Stimulated activated CD4-positive, alpha-beta T cell treated with anti-CD3 and anti-CD28 coated beads, Interleukin-4, amount 100 ng/mL, for 4 hours (primary cell): ENCODE measurements at places on chromosomes 11 and 22.

DNA sequence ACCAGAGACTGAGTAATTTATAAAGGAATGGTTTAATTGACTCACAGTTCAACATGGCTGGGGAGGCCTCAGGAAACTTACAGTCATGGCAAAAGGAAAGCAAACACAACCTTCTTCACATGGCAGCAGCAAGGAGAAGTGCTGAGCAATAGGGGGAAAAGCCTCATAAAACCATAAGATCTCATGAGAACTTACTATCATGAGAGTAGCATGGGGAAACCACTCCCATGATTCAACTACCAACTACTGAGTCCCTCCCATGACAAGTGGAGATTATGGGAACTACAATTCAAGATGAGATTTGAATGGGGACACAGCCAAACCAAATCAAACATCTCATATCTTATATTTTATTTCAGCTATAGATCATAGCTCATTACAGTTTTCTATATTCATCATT lies 33.0 kb downstream of the GRIA4 start:
- no peak for DNase-seq

DNA sequence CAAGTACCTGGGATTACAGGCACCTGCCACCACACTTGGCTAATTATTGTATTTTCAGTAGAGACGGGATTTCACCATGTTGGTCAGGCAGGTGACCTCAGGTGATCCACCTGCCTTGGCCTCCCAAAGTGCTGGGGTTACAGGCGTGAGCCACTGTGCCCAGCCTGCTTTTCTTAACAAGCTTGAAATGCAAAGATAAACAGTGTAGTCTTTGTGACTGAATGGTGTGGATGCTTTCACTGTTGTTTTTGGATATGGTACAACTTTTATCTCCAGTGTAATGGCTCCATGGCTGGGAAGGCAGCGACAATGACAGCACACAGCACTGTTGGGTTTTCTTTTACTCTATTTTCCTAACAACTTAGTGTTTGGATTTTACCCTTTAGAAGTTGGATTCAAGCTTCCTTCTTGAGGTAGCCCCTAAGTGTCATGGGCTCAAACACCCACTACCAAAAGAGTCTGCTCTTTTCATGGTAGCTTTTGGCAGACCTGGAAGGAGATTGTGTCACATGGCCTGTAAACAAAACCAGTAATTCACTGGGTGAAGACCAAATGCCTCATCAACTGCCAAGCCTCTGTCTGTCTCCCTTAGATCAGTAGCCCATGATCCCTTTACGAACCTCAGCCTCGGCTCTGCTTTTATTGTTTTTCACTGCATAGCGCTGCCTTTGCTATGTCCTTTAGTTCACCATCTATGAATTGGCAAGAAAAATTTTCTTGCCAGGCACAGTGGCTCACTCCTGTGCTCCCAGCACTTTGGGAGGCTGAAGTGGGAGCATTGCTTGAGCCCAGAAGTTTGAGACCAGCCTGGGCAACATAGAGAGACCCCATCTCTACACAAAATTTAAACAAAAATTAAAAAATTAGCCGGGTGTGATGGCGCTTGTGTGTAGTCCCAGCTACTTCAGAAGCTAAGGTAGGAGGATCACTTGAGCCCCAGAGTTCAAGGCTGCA lies 6.4 kb downstream of the VPS51 start:
- no peak for DNase-seq

GRCh38 chr11:77203901-77204753 lies 76.1 kb downstream of the MYO7A start:
- no peak for DNase-seq

GRCh38 chr22:50314081-50314454 lies 6.6 kb upstream of the PLXNB2 start:
- no peak for DNase-seq

DNA sequence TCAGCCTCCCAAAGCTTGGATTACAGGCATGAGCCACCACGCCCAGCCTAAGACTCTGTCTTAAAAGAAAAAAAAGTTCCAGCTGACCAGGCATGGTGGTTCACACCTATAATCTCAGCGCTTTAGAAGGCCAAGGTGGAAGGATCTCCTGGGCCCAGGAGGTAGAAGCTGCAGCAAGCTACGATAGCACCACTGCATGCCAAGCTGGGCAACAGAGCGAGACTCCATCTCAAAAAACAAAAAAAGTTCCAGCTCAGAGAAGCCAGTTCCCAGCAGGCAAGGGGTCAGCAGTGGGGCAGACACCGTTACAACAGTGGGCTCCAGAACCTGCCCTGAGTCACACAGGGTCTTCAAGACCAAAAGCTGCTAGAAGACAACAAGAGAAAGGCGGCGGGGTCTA lies 3.3 kb downstream of the TMEM184B start:
- no peak for DNase-seq

- no peak for DNase-seq
These were observed 9.6 kb upstream of the EIF3D start for GRCh38 chr22:36538529-36538928.

- peak; percentile 47 for DNase-seq
These were observed 16.0 kb downstream of the USH1C start for GRCh38 chr11:17528181-17528691.

DNA sequence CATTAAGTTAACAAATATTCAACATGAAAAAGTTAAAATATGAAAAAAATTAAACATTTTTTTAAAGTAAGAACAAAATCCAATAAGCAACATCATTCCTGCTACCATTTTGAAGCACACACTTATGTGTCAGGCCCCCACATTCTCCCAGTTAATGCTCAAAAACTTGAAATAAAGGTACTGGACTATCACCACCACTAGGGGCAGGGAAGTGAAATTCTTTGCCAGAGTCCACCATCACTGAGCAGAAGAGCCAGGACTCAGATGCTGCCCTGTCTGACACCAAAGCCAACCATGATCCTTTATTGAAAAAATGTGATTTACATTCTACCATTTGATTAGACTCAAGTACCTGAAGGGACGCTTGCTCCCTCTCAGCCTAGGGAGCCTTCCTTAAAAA lies 39.1 kb downstream of the PITPNB start:
- DNase-seq: no peak

GRCh38 chr11:68659158-68659921 lies 25.0 kb upstream of the GAL start:
- no peak for DNase-seq

DNA sequence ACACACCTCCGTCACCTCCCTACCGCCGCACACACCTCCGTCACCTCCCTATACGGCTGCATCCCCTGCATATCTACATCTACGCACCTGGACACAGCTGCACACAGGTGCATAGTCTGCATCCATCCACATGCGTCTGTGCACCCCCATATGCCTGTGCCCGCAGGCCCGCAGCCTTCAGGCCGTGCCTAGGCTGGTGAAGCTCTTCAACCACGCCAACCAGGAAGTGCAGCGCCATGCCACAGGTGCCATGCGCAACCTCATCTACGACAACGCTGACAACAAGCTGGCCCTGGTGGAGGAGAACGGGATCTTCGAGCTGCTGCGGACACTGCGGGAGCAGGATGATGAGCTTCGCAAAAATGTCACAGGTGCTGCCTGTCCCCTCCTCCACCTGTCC lies 4.8 kb downstream of the PKP3 start:
- DNase-seq: no peak

- DNase-seq: no peak
These were observed 8.0 kb downstream of the SELENOM start for GRCh38 chr22:31099386-31099785.

DNA sequence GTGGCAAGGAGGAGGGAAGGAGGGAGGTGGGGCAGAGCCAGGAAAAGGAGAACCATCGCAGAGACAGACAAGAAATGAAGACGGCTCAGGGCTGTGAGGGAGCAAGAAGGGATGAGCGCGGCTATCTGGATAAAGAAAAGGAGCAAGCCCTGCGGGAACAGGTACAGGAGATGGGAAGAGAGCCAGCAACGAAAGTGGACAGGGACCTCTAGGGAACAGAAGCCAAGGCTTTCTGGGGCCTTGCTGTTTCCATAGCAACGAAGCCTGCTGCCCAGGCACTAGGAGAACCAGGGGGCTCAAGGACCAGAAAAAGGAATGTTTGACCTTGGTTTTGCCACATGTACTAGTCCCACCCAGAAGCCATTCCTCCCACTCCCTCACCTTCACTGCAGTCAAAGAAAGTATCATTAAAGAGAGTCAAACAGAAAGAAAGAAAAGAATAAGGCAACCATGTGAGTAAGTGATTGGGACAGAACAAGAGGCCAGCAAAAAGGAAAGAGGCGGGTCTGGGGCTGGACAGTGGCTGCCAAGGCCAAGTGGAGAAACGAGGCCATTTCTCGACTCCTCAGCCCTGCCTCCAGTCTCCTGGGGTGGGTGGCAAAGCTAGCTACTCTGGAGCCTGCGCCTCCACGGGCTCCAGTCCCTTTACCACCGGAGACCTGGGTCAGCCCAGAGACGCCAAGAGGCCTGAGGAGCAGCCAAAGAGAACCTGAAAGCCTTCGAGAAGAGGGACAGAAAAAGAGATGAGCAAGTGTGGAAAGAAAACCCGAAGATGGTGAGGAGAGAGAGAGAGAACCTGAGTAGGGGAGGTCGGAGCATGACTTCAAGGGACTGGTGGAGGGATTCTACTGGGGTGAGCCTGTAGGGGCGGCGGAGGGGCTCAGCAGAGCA lies 35.1 kb downstream of the NRXN2 start:
- no peak for DNase-seq

DNA sequence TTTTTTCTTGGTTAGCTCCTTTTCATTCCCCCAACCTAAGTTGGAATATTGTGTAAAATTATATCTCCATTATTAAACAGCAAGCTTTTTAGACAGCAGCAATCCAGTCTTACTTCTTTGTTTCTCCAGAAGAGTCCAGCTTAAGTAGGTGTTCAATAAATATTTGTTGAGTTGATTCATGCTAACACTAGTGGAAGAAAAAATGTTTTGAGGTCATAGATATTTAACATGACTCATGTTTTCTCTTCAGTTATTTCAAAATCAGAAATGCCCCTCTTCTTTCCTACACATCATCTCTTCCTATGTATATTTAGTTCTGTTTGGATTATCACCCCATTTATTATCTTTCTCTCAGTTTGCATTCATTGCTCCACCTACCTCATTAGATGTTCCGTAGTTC lies 20.3 kb downstream of the CCDC83 start:
- no peak for DNase-seq

DNA sequence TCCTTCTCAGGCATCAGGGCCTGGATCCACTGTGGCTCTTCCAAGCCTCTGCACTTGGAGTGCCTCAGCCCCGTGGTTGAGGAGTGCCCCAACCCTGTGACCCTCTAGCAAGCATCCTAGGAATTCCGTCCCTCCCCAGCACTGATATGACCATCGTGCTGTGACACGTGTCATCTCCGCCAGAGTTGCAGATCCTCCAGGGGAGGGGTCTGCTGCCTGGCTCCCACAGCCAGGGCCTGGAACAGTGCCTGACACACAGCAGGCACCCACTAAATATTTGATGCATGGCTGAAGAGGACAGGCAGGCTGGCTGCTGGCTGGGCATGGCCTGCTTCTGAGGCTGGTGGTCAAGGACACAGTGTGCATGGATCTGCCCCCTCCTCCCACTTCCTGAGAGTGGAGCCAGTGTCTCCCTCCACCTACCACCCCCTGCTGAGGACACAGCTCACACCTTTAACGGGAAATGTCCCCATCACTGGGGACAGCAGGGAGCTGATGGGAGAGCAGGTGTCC lies 1.7 kb upstream of the CD81 start:
- no peak for DNase-seq

GRCh38 chr11:33700063-33700501 lies 544 bp downstream of the C11orf91 start:
- no peak for DNase-seq

DNA sequence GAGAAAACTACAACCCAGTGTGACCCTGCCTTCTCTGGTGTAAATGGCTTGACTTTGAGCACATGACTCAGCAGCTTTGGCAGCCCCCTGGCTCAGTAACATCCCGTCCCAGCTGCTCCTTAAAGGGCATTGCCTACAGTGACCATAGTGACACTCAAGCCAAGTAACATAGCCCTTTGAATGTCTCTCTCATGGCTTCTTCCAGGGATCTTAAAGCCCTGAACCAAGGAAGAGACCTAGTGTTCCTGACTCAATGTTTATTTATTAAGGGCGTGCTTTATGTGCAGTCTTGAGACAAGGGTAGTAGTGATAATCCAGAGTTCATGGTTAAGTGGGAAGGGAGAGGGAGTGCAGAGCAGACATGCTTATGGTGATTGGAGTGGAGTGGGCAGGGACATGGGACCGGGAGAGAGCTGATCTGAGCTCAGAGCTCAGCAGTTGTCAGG lies 125.7 kb downstream of the PARVA start:
- DNase-seq: no peak

- no peak for DNase-seq
These were observed 393.7 kb downstream of the BRD1 start for GRCh38 chr22:49433717-49434611.

DNA sequence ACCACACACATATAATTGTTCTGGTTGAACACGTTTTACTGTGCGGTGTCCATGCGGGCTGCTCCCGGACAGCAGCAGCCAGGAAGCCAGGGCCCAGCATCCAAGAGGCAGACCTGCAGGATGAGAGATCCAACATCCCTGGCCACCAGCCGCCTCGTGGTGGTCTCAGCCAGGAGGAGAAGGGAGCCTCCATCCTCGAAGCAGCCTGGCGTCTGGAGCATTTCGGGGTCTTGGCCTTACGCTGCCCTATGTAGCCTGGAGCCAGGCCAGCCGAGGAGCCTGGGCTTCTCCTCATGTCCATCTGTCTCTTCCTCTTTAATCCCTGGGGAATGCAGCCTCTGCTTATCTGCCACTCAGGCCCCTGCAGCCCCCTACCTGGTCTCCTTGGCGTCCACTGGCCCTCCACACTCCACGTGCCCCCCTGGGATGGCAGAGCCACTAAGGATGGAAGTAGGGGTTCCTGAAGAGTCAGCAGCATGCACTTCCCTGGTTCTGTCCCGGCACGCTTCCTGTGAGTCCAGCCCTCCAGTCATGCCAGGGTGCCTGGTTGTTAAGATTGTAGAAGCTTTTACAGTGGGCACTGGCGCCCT lies 253.2 kb downstream of the TBC1D22A start:
- no peak for DNase-seq

GRCh38 chr11:45795379-45795778 lies 9.6 kb upstream of the SLC35C1 start:
- no peak for DNase-seq

DNA sequence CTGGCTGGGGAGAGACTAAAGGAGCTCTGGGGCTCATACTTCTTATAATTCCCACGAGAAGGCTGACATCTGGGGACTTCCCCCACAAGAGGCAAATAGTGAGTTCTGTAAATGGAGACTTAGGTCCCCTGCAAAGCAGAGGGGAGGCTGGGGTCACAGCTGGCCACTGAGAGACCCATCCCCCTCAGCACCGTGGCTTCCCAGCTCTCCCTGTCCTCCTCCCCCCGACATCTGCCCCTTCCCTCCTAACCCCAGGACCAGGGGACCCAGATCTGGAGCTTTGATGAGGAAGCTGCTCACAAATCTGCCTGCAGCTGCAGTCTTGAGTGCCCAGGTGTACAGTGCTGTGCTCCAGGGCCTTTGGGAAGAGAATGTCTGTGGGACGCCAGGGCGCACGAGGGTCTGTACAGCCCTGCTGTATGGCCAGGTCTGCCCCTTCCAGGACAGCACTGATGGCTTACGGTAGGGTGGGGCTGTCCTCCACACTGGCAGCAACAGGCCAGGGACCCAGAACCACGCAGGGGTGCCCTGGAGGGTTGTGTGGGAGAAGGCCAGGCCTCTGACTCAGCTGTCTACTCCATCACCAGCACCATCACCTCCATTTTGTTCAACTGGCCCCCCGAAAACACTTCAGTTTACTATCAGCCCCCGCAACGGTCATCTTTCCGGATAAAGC lies 1.1 kb downstream of the RGL4 start:
- DNase-seq: no peak
